ENCODE measurements at places on chromosomes 5 and 9.

DNA sequence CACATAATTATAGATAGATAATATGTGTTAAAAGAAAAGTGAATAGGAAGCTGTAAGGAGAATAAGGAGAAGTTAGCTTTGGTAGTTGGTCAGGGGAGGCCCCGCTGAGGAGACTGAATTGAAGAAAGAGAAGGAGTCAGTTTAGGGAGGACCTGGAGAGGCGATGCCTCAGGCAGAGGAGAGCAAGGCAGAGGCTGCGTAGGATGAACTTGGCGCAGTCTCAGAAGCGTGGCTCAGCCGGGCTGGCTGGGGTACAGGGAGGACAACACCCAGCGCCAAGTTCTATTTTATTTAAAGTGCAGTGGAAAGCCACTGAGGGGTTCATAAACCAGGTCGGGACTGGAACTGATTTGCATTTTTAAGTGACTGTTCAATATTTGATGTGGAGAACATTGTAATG is 68.5 kb downstream of the PTCD2 start:
- H3K27me3 ChIP-seq = no peaks in the 10 kb centered on the region
- H3K4me1 ChIP-seq = peaks cover 59% of the 10 kb centered on the region
- H3K36me3 ChIP-seq = no peaks in the 10 kb centered on the region
- H3K27ac ChIP-seq = peak overlapping the region; percentile 87
- DNase-seq = peak; percentile 82

- no peak within 1 kb of the TSS for H3K4me3 ChIP-seq
- peak; percentile 32 for DNase-seq
- no peak within 1 kb of the TSS for H3K27ac ChIP-seq
- 0 out of 2 replicates have a peak, but pooled peaks cover 5% of the 10 kb centered on the region for H3K4me1 ChIP-seq
These were observed at the start of gene LRRC70 for GRCh38 chr5:62578540-62578939. LRRC70 (plus strand) TSS chr5:62578819; CDS start chr5:62579439, 620 bp downstream.

GRCh38 chr5:134447815-134448520 is 36.3 kb upstream of the CDKN2AIPNL start:
- no peak overlapping the region for H3K27ac ChIP-seq
- no peak for DNase-seq
- H3K4me3 ChIP-seq = no peak overlapping the region

DNA sequence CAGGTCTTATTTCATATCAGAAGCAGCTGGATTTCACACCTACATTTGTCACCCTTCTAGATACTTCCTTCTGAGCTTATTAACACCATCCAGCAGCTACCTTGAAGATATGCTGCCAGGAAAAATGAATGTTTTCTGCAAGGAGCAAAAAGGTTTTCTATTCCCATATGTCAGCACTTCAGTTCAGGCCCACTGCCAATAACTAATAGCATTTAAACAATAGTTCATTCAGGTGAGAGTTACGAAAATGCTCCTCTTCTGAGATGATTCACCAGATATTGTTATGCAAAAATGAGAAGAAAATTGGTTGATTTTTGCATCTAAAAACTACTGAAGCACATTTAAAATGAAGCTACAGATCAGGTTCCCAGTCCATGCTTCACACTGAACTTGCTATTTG is 56.4 kb upstream of the ISL1 start:
- DNase-seq = no peak
- H3K27me3 ChIP-seq = no peaks in the 10 kb centered on the region
- no peaks in the 10 kb centered on the region for H3K36me3 ChIP-seq
- no peaks in the 10 kb centered on the region for H3K4me1 ChIP-seq
- no peak overlapping the region for H3K27ac ChIP-seq

DNA sequence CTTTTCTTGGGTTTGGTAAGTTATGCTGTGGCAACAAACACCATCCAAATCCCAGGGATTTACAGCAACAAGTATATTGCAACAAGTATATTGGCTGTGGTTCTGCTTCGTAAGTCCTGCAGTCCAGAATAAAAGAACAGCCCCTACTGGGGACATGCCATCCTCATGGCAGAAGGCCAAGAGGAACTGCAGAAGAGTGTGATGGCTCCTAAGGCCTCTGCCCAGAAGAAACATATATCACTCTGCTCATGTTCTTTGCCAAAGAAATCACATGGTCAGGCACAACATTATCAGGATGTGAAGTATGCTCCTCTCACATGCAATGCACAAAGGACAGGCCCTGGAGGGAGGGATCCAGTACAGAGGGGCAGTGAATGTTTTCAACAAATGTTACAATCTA is 159.6 kb upstream of the TAS2R1 start:
- H3K27me3 ChIP-seq = peaks cover 12% of the 10 kb centered on the region
- no peak for DNase-seq
- no peaks in the 10 kb centered on the region for H3K36me3 ChIP-seq

GRCh38 chr5:148829248-148829594 is 2.8 kb downstream of the ADRB2 start:
- H3K27ac ChIP-seq = no peak overlapping the region
- no peaks in the 10 kb centered on the region for H3K36me3 ChIP-seq
- no peak overlapping the region for H3K4me3 ChIP-seq
- H3K4me1 ChIP-seq = no peaks in the 10 kb centered on the region
- peaks cover 23% of the 10 kb centered on the region for H3K27me3 ChIP-seq
- DNase-seq = no peak

- H3K27me3 ChIP-seq = no peaks in the 10 kb centered on the region
- DNase-seq = peak; percentile 60
- no peak overlapping the region for H3K4me3 ChIP-seq
- H3K4me1 ChIP-seq = peaks cover 22% of the 10 kb centered on the region
These were observed 366.9 kb downstream of the DEPDC1B start for GRCh38 chr5:60333005-60333571.

GRCh38 chr9:91697201-91697600 is 252.8 kb downstream of the ROR2 start:
- H3K27ac ChIP-seq = no peak overlapping the region
- H3K4me1 ChIP-seq = no peaks in the 10 kb centered on the region
- H3K27me3 ChIP-seq = no peaks in the 10 kb centered on the region
- no peaks in the 10 kb centered on the region for H3K36me3 ChIP-seq
- no peak overlapping the region for H3K4me3 ChIP-seq
- no peak for DNase-seq

DNA sequence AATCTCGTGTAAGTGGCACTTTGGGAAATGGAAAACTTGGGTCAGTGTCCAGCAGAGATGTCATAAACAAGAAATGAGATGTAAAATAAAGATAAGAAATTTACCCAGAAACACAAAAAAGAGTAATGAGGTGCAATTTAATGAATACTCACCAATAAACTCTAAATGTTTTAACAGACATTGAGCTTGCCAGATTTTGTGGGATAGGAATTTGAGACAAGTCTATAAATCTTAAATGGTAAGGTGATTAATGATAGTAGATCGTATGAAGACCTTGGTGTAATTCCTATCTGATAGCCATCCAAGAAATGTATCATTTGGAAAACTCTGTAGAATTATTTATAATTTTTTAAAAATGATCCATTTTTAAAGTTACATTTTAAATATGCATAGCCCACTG is 682.4 kb downstream of the MAT2B start:
- no peaks in the 10 kb centered on the region for H3K36me3 ChIP-seq
- no peaks in the 10 kb centered on the region for H3K27me3 ChIP-seq
- DNase-seq = no peak

DNA sequence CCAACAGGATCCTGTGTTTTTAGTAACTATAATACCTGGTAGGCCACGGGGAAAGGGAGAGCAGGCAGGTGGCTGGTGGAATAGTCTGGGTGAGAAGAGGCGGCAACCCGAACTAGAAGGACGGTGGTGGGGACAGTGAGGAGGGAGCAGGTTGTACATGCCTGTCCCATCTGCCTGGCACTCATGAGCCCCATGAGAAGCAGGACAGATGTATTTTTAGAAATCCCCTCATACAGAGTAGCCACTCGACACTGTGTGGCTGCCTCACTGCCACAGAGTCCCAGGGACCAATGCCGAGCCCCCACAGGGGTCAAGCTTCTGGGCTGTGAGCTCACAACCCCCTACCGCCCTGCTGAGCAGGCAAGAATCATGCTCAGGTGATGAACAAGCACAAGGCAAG is 136.6 kb downstream of the SEC61B start:
- no peak for DNase-seq
- H3K4me1 ChIP-seq = peaks cover 18% of the 10 kb centered on the region
- H3K36me3 ChIP-seq = no peaks in the 10 kb centered on the region
- peaks cover 27% of the 10 kb centered on the region for H3K27me3 ChIP-seq
- no peak overlapping the region for H3K27ac ChIP-seq
- H3K4me3 ChIP-seq = no peak overlapping the region

GRCh38 chr9:88075966-88076285 is 62.3 kb downstream of the SPATA31C2 start:
- H3K4me1 ChIP-seq = no peaks in the 10 kb centered on the region
- H3K27ac ChIP-seq = no peak overlapping the region
- no peak for DNase-seq
- H3K27me3 ChIP-seq = peaks cover 7% of the 10 kb centered on the region

GRCh38 chr5:88787856-88788255 is 95.1 kb downstream of the MEF2C start:
- peak; percentile 21 for DNase-seq
- peaks cover 31% of the 10 kb centered on the region for H3K4me1 ChIP-seq
- H3K4me3 ChIP-seq = no peak overlapping the region
- H3K36me3 ChIP-seq = no peaks in the 10 kb centered on the region

- H3K27ac ChIP-seq = no peak overlapping the region
- no peaks in the 10 kb centered on the region for H3K27me3 ChIP-seq
- H3K4me1 ChIP-seq = 0 out of 2 replicates have a peak, but pooled peaks cover 9% of the 10 kb centered on the region
- DNase-seq = peak; percentile 69
These were observed 26.1 kb upstream of the MACIR start for GRCh38 chr5:103232393-103232999.

DNA sequence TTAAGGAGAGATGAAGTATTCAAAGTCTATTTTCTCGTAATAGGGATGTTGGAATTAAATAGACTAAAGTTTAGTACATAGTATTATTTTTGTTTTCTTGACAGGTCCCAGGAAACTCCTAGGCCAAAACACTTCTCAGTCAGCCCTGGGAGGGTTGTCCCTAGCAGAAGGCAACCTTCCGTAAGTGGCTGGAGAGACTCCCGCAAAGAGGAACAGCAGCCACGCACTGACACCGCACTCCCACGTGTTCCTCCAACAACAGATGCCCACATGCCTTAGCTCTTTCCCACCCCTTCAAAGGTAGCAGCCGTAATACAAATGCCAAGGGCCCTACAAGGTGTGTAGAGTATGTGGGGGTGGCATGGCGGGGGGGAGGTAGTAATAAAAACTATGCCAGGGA is 28.4 kb downstream of the PCDHGC5 start:
- no peaks in the 10 kb centered on the region for H3K36me3 ChIP-seq
- DNase-seq = no peak
- no peak overlapping the region for H3K4me3 ChIP-seq
- peaks cover 86% of the 10 kb centered on the region for H3K4me1 ChIP-seq
- peak overlapping the region; percentile 94 for H3K27ac ChIP-seq

- no peak overlapping the region for H3K4me3 ChIP-seq
- H3K4me1 ChIP-seq = no peaks in the 10 kb centered on the region
- DNase-seq = no peak
- no peak overlapping the region for H3K27ac ChIP-seq
These were observed 40.2 kb upstream of the FBXW11 start for GRCh38 chr5:172046593-172046992.

- no peaks in the 10 kb centered on the region for H3K27me3 ChIP-seq
- no peak overlapping the region for H3K4me3 ChIP-seq
- DNase-seq = no peak
- no peaks in the 10 kb centered on the region for H3K4me1 ChIP-seq
- H3K27ac ChIP-seq = no peak overlapping the region
- no peaks in the 10 kb centered on the region for H3K36me3 ChIP-seq
These were observed 648.6 kb upstream of the DMAC1 start for GRCh38 chr9:8448226-8448625.

DNA sequence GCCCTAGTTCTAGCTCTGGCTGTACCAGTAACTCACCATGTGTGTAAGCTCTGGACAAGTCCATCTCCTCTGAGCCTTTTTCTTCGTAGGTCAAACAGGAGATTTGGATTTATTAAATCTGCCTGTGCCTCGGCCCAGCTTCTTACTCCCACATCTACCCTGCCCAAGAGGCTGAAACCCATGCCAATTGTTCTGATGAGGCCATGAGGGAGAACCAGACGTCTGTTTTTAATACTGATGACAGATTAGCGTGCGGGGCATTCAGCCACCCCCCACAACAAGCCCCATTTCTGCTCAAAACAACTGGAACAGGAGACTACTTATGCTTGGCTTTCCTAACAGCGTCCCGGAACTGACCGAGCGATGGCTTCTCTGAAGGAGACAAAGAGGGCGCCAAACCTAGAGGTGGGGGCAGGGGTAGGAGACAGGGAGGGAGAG is 81.2 kb upstream of the TRIM32 start:
- H3K27me3 ChIP-seq = no peaks in the 10 kb centered on the region
- no peaks in the 10 kb centered on the region for H3K36me3 ChIP-seq
- no peak overlapping the region for H3K27ac ChIP-seq
- DNase-seq = peak; percentile 21

DNA sequence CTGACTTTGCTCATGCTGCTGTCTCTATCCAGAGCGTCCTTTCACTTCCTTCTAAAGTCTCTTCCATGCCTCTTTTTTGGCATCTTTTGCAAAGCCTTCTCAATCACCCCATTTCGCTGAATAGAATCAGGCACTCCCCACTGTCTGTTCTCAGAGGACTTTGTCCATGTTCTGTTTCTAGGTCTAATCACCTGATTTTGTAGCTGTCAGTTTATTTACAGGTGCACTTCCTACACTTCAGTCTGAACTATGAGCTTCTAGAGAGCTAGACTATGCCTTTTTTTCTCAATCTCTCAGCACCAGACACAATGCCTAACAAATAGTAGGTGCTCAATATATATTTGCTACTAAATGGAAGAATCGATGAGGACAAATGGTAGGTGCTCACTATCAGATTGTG is 29.9 kb downstream of the TLR4 start:
- no peaks in the 10 kb centered on the region for H3K36me3 ChIP-seq
- no peak for DNase-seq
- peaks cover 23% of the 10 kb centered on the region for H3K4me1 ChIP-seq

DNA sequence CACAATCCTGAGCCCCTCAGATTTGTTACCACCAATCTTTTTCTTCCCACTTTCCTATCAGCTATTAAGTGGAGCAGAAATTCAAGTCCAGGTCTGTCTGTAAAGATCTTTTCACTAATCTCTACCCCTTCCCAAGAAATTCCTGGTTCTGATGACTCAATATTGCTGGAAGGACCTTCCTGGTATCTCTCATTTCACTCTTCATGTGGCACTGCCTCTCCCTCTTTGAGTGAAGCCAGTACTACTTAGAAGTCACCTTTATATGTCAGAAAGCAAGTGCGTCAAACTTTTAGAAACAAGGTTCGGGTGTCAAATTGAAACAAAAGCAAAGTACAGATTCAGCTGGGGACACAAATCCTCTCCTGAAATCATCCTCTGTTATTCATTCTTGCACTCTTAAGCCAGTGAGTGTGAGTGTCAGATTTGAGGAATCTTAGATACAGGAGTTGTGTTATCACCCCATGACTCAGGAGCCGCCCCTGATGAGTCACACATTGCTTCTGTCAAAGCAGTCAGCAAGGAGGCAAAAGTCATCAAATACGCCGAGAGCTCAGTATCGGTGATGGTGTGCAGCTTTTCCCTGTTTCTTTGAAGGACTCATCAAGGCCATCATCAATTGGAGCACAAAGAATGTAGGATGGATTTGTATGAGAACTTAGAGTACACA is 313.0 kb downstream of the CETN3 start:
- H3K4me3 ChIP-seq = no peak overlapping the region
- H3K27me3 ChIP-seq = no peaks in the 10 kb centered on the region
- DNase-seq = peak; percentile 21
- H3K36me3 ChIP-seq = no peaks in the 10 kb centered on the region
- no peak overlapping the region for H3K27ac ChIP-seq
- H3K4me1 ChIP-seq = no peaks in the 10 kb centered on the region

- no peaks in the 10 kb centered on the region for H3K36me3 ChIP-seq
- H3K27ac ChIP-seq = no peak overlapping the region
- peaks cover 7% of the 10 kb centered on the region for H3K4me1 ChIP-seq
- peak; percentile 40 for DNase-seq
- H3K27me3 ChIP-seq = no peaks in the 10 kb centered on the region
These were observed 191.8 kb downstream of the ESM1 start for GRCh38 chr5:54793468-54794134.
